HS-5 (cell line): ENCODE measurements at places on chromosomes 2 and 18.

- peak; percentile 28 for DNase-seq
Measured at GRCh38 chr2:48114256-48114655, 208.0 kb upstream of the FBXO11 start.

- DNase-seq, result no peak
Measured at GRCh38 chr2:29655391-29656086, 265.8 kb downstream of the ALK start.

- DNase-seq, result no peak
Measured at GRCh38 chr18:12703664-12704063, 822 bp downstream of the PSMG2 start.

DNA sequence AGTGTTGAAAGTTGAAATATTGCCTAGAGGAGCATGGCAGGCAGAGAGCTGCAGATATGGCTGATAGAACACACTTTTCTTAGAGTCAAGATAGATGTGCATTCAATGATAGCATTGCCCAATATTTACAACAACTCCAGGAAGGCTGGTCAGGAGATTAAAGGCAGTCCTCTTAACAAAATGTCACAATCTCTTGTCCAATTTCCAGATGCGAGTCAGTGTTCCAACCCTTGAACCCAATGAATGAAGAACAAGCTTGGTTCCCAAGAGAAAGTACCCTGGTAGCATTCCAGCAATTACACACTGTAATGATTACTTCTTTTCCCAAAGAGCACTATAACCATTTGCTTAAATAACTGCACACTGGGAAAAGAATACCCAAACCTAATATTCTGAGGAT, 839.4 kb upstream of the VRK2 start:
- no peak for DNase-seq

DNA sequence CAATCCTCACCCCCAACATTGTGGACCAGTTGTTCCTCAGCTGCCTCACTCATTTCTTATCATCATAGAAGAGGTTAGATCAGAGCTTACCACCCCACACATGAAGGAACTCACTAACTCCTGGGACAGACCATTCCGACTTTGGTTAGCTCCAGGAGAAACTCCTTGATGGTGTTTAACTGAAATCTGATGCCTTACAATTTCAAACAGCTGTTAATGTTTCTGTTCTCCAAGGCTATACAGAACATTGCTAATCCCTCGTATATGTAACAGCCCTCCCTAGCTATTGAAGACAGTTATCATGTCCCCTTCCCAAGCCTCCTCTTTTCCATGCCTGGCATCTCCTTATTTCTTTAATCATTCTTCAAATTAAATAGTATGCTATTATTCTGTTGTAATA, 14.8 kb downstream of the ERBB4 start:
- no peak for DNase-seq

- DNase-seq, result no peak
Measured at GRCh38 chr18:5452943-5453443, 90.8 kb downstream of the EPB41L3 start.
